ENCODE measurements at places on chromosomes 6 and 20.

DNA sequence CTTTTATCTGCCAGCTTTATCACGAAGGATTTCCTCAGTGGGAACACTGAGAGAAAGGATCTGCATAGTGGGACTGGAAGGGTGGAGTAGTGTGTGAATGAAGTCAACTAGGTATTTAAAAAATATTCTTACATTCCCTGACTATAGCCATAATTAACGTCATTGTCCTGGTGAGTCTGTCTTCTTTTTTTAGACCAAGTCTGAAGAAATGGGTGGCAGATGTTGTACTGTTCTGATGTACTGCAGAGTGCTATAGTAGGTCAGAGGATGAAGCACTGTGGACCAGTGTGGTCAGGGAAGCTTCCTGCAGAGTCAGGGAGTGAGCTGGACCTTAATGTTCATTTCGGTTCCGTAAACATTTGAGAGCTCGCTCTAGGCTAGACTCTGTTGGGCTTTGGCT is 11.9 kb downstream of the TULP4 start:
- DNase-seq, result no peak

GRCh38 chr6:4961322-4962168 is 42.3 kb downstream of the RPP40 start:
- no peak for DNase-seq

DNA sequence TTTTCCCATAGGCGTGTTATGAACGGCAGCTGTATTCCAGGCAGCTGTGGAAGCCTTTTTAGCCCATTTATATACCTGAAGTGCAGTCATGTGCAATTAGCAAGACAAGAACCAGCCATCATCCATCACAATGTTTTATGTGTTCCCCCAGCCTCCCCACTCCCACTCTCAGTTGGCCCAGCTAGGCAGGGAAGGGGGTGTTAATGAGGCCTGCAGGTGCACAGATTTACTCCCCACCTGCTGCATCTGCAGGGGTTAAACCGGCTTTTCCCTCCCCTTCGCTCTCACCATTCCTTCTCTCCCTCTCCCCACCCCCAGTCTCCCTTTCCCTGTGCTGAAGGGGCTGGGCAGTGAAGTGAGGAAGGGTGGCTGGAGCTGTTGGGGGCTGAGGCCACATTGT is 149.8 kb upstream of the AKAP12 start:
- DNase-seq, result no peak

- DNase-seq, result no peak
Measured at GRCh38 chr6:106974336-106974998, at the start of gene CD24. TSS of gene CD24 (minus strand) at chr6:106974729. CDS start at chr6:106974646, 83 bp downstream.

DNA sequence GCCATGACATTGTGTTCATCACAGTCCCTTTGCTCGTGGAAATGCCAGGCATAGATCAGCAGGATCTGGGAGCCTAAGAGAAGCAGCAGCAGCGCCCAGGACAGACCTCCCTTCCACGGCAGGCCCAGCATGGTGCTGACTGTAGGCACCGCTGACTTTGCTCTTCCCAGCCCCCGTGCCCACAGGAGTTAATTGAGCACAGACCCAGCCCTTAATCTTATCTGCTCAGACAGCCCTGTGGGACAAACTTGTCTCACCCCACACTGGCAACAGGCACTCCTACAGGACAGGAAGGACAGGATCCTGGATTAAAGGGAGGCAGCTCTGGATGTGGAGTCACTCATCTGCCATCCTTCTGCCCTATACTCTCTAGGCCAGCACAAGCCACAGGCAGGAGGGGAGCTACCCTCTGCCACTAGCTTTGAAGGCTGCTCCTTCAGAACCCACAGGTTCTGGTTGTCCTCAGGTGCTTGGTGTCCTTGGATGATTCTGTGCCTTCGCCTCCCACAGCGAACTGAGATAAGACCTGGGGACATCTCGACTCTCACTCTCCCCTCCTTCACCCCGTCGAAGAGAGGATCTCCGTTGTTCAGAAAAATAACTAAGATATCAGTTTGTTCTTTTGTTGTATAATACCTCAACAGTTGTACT is at the start of gene CST9L:
TSS of gene CST9L (minus strand) at position 165 of the 651 bp plus-strand sequence. CDS start at position 131, 34 bp downstream.
- no peak for DNase-seq

GRCh38 chr6:46893648-46894047 is 28.1 kb downstream of the ADGRF5 start:
- DNase-seq, result no peak

- DNase-seq, result no peak
Measured at GRCh38 chr20:37390891-37391525, 45.1 kb downstream of the SRC start.

GRCh38 chr6:82786248-82786647 is 279.4 kb downstream of the UBE3D start:
- DNase-seq, result no peak
